ENCODE measurements at places on chromosomes 1 and 21. TPM values are rescaled to one million over a fixed set of nuclear protein-coding genes. Genes with fewer than 3 reads are reported as not detected.

DNA sequence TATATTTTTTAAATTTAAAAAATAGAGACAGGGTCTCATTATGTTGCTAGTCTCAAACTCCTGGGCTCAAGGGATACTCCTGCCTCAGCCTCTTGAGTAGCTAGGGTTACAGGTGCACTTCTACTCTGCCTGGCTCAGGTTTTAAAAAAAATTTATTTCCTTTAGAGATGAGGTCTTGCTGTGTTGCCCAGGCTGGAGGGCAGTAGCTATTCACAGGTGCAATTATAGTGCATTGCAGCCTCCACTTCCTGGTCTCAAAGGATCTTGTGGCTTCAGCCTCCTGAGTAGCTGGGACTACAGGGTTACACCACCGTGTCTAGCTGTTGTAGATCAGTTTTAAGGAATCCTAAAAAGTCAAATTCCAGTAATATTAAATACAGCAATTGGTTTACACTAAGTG is 5.0 kb downstream of the RNF11 start:
- DNase-seq, result no peak

- DNase-seq, result no peak
These were observed 80.3 kb downstream of the SCMH1 start for GRCh38 chr1:41161846-41162245.

- no peak for DNase-seq
These were observed 308.1 kb downstream of the ADGRL2 start for GRCh38 chr1:82108843-82109242.

GRCh38 chr1:202029171-202029665 is 18.8 kb downstream of the ELF3 start:
- no peak for DNase-seq

Gene LCE3E
- not detected for total RNA-seq

Gene GCSAML
- total RNA-seq, result 1.1 TPM
